Fibroblast of the conjunctiva (primary cell): ENCODE measurements at places on chromosomes 16 and 17.

GRCh38 chr16:50925758-50926357 lies 184.0 kb downstream of the CYLD start:
- DNase-seq = no peak

- DNase-seq = no peak
These were observed 67.3 kb downstream of the CNGB1 start for GRCh38 chr16:57903656-57904055.

DNA sequence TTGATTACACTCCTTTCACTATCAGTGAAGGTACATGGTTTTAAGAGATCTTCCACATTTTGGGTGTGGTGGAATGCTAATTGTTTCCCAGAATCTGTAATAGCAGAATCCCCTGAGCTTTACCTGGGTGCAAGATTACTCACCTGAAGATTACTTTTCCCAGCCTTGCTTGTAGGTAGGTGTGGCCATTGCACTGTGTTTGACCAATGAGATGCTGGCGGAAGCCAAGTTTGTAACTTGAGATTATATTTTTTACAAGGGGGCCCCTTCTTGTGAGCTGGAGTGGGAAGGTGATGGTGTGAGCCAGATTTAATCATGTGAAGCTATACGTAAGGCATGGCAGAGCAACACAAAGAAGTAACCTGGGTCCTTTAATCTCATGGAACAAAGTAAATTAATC lies 294.3 kb downstream of the TOX3 start:
- no peak for DNase-seq

- no peak for DNase-seq
These were observed 34.3 kb downstream of the LIMD2 start for GRCh38 chr17:63665527-63666214.

DNA sequence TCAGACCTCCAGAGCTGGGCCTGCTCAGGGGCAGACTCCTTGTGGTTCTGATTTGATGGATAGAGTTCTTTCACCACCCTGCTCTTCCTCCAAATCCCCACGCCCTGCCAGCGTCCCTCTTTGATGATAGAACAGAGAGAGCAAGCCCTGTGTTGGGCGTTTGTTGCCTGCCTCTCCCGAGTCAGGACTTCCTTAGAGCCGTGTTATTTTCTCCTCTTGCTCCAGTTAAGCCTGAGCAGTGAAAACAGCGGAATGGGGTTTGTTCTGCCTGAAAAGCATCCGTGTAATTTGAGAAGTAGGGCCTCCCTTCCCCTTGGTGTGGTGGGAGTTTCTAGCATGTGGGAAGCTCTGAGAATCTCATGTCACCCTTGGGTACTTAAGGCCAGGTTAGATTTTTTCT lies 22.1 kb downstream of the TMEM94 start:
- DNase-seq = no peak

DNA sequence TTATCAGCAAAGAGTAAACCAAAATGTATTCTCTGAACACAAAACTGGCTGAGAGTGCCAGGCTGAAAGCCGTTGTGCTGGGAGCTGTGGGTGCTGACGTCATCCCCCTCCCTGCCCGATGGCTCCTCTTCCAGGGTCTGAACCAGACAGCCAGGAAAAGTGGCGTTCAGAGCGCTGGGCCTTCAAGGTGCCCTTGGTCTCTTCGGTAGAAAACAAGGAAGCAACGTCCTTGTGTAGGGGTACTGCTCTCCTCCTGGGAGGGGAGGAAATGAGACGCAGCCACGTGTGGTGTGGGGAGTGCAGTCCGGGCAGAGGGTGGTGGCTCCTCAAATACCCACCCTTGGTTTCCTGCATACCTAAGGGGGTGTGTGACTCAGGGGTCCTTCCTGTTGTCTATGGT lies 394.7 kb downstream of the SEC14L1 start:
- no peak for DNase-seq

- DNase-seq = no peak
These were observed 412 bp downstream of the EPN2 start for GRCh38 chr17:19237389-19238166.

DNA sequence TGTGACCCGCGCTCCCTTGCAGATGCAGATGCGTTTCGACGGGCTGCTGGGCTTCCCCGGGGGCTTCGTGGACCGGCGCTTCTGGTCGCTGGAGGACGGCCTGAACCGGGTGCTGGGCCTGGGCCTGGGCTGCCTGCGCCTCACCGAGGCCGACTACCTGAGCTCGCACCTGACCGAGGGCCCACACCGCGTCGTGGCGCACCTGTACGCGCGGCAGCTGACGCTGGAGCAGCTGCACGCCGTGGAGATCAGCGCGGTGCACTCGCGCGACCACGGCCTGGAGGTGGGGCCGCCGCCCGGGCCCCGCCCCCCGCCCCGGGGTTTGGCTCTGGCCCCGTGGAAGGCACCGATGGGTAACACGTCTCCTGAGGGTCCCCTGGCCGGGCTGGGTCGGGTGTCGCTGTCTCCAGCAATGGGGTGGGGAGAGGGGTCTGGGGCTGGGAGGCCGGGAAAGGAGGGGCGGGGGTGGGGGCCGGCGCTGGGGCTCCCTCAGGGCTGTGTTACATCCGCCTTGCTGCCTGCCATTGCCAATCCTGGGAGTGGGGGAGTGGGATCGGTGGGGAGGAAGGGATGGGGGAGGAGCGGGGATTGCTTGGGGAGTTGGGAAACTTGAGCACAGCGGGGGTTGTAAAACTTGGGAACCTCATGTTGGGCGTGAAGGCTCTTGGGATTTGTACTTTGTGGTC lies 737 bp downstream of the NUDT16L1 start:
- DNase-seq = peak; percentile 17

GRCh38 chr17:5097101-5097834 lies 14.4 kb downstream of the ZNF232 start:
- no peak for DNase-seq

GRCh38 chr17:49691086-49691676 lies 13.3 kb upstream of the SPOP start:
- no peak for DNase-seq

- no peak for DNase-seq
These were observed 19.3 kb downstream of the SOCS1 start for GRCh38 chr16:11236461-11237254.

DNA sequence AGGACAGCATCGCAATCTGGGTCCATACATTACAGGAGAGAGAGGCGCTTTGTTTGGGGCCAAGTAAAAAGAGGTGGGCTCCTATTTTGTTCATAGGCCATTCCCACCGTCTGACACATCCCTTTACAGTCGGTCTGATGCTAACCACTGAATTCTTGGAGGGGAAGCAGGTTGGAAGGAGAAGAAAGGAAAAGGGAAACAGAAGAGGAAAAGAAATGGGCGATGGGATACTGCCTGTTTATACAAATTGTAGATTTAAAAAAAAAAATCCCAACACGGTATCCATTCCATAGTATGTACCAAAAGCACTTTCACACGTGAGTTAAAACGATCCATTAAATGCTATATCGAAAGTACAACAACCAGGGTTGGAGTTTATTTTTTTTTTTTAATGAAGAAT lies 4.0 kb upstream of the ZFHX3 start:
- DNase-seq = no peak

DNA sequence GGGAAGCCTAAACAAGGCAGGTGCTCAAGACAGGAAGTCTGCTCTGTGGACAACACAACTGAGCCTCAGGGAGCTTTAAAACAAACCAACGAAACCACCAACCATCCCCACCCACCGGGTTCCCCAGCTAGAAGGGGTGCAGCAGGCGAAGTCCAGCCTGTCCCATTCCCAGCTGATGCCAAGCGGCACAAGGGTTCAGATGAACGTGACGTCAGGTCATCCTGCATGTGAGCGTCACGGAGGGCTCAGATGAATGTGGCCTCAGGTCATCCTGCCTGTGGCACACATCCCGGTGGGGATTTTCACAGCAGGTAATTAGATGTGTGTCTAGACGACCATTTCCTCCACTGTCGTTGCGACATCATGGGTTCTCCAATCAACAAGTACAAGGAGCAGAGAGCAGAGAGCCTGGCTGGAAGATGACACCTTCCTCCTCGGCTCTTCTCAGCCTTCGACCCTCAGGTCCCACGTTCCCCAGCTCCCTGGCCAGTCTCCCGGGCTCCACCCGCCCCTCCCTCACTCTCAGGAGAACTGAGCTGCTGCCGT lies 246.5 kb downstream of the FOXL1 start:
- no peak for DNase-seq

GRCh38 chr17:63258785-63259184 lies 187.3 kb downstream of the CYB561 start:
- no peak for DNase-seq

- DNase-seq = no peak
These were observed 323.8 kb upstream of the CA10 start for GRCh38 chr17:52482271-52482670.

- no peak for DNase-seq
These were observed 68.1 kb upstream of the CPHXL start for GRCh38 chr16:75794426-75794825.

GRCh38 chr17:70938336-70938735 lies 769.0 kb downstream of the KCNJ2 start:
- DNase-seq = no peak

- DNase-seq = no peak
These were observed 104.3 kb downstream of the ADAMTS18 start for GRCh38 chr16:77330332-77331042.

DNA sequence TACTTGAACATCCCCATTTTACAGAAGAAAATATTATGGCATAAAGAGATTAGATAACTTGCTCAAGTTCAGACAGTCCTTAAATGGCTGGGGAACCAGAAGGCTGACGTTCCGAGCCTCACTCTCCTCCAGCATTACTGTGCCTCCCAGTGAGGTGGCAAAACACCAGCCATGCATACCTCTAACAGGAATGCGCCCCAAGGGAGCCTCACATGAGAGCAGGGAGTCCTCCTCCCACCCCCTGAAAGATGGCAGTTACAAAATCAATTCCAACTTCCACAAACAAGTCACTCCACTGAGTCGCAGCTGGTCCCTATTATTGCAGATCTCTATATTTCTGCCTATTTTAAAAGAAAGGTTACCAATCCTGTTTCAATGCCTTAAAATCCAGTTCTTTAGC lies 55.5 kb downstream of the ANKFY1 start:
- DNase-seq = peak; percentile 75

GRCh38 chr17:59165933-59166342 lies 10.4 kb downstream of the PRR11 start:
- no peak for DNase-seq

DNA sequence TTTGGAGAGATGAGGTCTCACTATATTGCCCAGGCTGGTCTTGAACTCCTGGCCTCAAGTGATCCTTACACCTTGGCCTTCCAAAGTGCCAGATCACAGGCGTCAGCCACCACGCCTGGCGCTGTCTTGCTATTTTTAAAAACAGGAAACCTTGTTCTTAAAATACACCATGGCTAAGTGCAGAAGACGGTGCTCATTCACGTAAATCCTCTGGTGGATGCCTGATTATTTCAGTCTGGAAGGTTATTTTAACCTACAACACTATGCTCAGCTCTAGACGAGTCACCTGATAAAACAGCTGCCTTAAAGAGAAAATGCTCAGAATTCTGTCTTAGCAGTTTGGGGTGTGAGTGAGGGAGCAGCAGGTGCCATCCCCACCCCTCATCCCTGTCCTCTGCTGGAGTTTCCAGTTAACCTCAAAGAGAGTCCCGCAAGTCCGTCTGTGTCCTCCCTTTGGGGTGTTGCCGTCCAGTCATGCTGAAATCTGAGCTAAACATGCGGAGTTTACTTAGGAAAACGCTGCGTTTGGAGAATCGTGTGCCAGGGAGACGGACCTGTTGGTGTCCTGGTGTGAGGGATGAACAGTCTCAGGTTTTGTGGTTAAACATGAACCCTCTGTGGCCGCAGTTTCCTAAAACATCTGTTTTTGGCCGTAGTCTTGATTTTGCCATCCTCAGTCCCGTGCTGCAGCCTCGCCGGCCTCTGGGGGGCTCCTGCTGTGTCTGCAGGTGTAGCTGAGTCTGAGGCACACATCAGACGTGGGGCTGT lies 17.1 kb downstream of the SPG7 start:
- no peak for DNase-seq

DNA sequence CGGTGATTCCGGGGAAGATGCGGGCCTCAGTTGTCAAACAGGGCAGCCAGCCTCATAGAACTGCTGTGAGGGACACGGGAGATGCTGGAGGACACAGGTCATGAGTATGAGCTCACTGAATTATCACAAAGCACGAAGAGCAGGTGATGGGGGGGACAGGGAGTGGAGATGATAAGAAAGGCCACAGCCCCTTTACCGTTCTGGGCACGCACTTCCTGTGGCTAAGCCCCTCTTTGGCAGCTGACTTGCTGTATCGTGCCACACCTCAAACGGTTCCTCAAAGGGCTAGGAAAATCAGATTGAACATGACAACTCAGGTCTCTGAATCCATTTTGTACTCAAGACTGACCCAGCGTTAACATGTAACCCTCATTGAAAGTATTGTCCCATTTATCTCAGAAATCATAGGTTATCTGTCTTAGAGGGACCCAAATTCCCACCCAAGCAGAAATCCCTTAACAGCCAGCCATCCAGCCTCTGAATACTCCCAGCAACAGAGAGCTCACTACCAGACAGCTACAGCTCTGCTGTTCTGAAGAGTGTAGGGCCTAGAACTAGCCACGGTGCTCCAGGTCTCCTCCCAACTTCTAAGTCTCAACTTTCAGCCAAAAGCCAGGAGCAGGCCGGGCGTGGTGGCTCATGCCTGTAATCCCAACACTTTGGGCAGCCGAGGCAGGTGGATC lies 5.0 kb upstream of the SRL start:
- DNase-seq = no peak

DNA sequence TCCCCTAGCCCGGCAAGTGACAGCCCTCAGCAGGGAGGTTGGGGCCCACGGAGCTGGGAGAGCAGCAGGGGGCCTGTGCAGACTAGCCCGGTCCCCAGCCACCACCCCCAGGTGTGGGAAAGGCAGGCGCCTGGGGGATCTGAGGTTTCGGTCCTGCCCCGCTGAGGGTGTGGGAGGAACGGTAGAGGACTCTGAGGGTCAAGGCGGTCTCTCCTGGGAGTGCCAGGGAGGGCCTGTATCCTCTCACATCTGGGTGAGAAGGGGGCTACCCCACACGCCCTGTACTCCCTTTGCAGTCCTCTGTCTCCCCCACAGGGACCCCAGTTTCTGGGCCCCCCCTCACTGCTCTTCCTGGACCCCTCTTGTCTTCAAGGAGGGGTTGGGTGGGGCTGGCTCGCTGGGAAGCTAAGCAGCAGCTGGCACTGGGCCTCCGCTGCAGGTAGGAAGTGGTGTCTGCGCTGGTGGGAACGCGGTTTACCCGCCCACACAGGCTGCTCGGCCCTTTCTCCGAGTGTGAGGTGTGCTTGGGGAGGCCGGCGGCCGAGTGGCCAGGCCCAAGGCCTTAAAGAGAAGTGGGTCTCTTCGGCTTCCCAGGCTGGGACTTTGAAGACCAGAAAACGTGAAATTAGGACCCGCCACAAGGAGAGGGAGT lies 15.4 kb downstream of the CD7 start:
- no peak for DNase-seq

DNA sequence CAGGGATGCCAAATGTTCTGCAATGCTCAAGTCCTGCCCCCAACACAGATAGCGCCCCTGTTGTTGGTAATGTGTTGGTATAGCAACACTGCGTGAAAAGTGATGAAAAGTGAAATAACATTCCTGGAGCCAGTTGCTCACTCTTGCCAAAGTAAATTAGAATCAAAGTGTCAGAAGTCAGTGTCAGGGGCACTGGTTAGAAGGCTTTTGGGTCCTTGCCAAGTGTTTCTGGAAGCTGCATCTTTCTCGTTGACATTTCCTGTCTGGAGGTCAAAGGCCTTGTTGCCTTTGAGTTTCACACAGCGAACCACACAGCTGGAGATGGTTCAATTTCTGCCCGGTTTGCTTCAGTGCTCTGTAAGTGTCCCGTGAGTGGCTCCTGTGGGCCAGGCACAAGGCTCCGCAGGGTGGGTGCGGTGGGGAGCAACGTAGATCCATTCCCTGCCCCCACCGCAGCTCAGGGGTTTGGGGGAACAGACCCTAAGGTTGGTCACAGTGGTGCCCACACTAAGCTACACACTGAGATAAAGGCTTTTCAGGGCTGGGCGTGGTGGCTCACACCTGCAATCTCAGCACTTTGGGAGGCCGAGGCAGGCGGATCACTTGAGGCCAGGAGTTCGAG lies 3.6 kb upstream of the SLC16A5 start:
- DNase-seq = no peak
